ENCODE measurements at places on chromosomes 4 and X.

GRCh38 chr4:110247591-110247990, 49.2 kb upstream of the ELOVL6 start:
- DNase-seq: no peak

DNA sequence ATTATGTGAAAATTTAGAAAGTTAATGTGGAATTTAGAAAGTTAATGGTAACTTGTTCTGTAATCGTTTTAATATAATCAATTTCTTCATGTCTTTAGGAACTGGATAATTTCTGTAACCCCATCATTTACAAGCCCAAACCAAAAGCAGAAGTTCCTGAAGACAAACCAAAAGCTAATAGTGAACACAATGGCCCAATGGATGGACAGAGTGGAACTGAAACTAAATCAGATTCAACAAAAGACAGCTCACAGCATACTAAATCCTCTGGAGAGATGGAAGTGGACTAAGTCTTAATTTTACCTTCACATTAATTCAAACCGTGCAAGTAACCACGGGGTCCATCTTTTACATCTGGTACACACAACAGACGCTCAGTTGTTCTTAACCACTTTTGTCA, 48.1 kb upstream of the PLK4 start:
- no peak for DNase-seq

- DNase-seq: no peak
Observed at GRCh38 chr4:42785817-42786216, 106.7 kb upstream of the GRXCR1 start.

DNA sequence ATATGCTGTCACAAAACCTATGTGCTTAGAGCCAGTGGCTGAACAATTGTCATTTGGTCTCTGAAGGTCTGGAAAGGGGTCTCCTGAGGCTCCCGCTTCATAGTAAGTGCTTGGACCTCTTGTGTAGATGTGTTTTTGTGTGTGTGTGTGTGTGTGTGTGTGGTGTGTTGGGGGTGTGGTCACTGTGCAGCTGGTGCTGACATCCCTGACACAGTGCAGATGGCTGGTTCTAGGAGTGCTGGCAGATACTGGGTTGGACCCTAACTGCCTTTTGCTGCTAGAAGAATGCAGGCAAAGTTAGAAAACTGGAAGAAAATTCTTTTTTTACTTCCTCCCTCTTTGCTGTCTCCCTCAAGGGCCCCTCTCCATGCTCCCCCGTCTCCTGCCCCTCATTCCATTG, 1872.6 kb downstream of the ARAP2 start:
- no peak for DNase-seq

DNA sequence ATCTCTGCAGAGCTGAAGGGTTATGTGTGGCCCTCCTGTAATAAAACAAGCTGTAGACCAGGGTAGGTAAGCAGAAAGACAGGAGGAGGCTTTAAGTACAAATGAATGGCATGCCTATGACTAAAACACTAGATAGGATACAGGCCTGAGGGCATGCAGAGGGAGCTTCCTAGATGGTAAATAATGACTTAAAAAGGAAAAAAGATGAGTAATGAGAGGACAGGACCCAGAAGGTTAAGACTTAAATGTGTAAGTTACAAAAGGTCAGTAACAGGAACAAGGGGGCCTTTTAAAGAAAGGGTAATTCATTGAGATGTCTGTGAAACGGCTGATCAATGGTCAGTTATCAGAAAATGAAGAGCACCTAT, 194.8 kb downstream of the SOWAHB start:
- DNase-seq: no peak

- no peak for DNase-seq
Observed at GRCh38 chr4:177489471-177490246, 47.4 kb upstream of the AGA start.

DNA sequence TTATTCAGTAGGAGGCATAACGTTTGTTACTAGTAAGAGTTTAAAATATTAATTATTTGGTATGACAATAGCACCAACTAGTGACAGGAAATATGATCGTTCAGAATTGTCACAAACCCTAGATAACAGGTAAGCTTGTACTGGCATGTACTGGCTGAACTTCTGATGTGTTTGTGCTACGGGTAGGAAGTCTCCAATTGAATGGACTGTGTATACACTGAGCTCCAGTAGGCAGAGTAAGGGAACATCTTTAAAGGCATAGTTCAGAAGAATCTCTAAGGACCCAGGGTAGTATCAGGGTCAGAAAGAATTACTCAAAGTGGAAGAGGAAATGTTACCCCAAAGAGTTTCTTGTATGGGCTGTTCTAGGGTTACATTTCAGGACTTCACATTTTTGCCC, 230.4 kb downstream of the EDA2R start:
- no peak for DNase-seq

- DNase-seq: peak; percentile 41
Observed at GRCh38 chr4:38179690-38180377, 219.6 kb downstream of the PTTG2 start.

DNA sequence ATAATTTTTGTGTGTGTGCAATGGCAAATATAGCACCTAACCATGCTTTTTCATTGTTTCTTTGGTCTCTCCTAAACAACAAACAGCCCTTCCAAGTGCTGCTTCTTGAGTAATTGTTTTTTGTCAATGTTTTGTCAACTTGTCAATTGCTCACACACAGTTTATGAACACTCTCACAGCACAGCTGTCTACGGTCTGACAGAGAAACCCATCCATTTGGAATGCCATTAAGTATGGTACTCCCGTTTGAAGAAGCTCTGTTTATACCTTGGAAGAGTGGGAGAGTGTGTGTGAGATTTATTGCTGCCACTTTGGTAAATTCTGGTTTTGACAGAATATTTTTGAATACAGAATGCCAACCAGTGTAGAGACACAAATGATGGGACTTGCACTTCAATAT, 254.6 kb downstream of the LDB2 start:
- DNase-seq: no peak

DNA sequence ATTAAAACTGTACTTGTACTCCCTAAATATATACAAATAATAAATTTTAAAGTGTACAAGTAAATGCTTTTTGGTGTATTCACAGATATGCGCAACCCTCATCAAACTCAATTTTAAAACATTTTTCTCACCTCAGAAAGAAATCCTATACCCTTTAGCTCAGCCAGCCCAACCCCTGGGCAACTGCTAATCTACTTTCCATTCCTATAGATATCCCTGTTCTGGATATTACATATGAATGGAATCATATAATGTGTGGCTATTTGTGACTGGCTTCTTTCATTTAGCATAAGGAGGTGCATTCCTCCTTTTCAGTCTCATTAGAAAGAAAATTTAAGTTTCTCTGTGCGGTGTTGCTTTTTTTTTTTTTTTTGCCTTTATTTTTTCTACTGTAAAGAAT, 39.4 kb downstream of the INTU start:
- no peak for DNase-seq

- DNase-seq: no peak
Observed at GRCh38 chrX:27889878-27890277, 82.1 kb downstream of the MAGEB10 start.

- DNase-seq: no peak
Observed at GRCh38 chr4:13750594-13750993, 123.1 kb upstream of the BOD1L1 start.

DNA sequence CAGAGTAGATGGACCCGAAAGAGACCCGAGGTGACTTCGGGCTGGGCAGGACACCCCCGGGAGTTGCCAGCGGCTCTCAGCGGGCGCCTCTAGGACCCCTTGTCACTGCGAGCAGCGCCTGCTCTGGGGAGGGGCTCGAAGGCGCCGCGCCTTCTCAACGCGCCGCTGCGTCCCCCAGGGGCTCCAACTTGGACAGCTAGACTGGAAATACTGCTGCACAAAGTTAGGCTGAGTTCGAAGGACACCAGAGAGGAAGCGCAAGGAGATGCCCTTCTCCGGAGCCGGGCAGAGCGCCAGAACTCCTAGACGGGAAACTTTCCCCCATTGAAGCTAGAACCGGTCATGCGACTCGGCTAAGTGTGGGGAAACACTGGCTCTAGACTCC, 493 bp upstream of the KCNIP4 start:
- peak; percentile 60 for DNase-seq

DNA sequence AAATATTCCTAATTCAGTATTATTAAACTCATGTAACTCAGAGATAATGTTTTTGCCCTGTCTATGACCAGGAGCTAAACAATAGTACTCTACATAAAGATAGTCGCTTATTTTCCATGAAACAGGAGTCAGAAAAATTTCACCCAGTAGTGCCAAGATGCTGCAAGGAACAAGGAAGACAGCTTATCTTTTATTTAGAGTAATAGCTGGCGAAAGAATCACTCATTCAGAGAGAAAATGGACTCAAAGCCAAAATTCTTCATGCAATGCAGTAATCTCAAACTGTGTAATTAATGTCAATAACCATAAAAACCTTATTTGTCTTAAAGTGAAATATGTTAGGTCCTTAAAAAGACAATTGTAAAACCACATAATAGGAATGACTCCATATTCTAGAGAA, 477.8 kb downstream of the ANKRD50 start:
- DNase-seq: no peak

- DNase-seq: no peak
Observed at GRCh38 chr4:16056681-16057385, 27.0 kb downstream of the PROM1 start.

GRCh38 chrX:134949271-134949670, 41.5 kb upstream of the SMIM10 start:
- no peak for DNase-seq

DNA sequence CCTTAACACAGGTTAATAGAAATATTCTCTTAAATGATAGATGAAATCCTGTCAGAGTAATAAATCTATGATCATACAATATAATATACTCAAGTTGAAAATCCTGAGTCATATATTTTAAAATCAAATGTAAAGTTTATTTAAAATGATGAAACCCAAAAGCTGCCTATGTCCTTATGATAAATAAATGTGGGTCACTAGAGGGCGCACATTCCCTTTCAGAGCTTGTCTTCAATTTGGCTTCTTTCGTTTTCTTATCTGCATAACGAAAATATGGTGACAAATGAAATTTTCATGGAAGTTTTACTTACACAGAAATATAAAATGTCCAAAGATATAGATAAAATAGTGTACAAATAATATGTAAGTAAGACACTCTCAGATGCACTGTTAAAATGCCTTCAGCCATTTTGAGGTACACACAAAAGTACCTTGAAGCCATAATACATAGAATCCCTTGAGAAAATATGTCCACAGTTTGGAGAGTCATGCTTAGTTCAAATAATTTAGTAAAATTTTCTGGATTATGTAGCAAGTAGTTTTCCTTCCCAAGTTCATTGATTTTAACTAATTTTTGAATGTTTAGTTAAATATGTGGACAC, 680.4 kb downstream of the DMD start:
- DNase-seq: no peak

DNA sequence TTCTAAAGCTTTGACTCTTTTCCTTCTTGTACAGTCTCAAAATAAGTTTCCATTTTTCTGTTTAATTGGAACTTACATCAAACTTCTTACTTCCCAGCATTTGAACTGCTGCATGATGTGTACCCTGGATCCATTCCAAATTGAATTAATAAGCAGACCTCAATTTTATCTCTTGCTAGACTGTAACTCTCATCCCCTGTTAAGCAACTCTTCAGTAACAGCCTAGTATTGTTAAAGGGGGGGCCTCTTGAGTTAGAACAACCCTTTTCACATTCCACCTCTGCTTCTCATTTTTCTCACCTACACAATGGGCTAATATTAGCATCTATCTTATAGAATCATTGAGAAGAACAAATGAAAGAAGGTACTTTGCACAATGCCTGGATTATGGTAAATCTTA, 169.4 kb downstream of the IL1RAPL1 start:
- DNase-seq: no peak

DNA sequence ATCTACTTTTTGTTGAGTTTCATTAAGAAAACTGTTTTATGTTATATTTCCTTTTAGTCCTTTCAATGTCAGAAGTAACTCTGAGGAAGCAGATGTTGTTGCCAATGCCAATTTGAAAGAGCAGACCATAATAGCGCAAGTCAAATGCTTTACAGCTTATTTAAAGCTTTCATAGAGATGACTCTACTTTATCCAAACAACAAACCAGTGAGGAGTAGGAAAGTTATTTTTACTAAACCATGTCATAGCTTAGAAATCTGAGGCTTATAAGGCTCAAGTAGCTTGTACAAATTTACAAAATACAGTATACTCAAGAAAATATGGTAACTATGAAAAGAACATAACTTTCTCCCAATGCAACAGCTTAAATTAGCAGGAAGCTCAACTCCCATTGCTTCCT, 40.1 kb upstream of the SPOCK3 start:
- DNase-seq: no peak

DNA sequence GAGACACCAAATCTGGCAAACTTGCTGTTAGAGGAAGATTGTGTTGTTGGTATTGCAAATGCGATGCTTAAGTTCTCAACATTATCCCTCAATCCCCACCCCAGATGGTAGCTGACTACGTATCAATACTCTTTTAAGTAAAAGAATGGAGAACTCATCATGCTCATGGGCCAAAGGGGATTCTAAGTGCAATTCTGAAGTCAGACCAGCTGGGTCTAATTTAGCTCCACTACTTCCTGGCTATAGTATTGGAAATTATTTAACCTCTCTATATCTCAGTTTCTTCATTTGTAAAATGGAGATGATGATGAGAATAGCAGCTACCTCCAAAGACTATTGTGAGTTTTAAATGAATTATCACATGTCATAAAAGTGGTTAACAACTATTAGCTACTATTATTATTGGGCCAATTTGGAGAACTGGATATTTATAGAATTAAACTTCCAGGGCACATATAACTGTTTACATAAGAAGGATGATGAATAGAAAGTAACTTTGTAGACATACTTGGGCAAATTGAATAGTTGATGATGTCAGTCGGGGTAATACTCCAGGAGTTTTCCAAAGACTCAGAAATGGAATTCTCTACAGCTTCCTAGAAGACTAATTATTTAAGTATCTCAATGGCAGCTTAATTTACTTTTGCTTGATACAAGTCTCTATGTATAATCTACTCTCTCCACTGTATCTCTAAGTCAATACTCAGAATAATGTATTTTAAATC, 5.0 kb upstream of the SLAIN2 start:
- DNase-seq: no peak

GRCh38 chrX:119604766-119605463, 1.3 kb downstream of the NKRF start:
- DNase-seq: no peak

DNA sequence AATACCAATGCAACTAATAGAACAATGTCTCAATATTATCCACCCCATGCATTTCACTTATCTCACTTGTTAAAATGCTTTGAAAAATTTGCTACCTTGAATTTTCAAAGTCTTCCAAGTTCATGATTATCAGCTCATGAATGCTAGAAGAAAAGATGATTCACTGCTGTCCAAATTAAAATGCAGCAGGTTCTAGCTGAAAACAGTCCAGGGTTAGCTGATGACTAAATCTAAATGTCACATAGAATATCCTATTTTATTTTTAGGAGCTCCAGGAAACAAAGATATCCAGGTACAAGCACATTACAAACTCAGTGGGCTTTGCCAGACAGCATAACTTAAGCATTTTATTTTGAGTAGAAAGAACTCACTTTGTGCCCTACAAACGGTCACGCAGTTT, 38.0 kb upstream of the SPARCL1 start:
- DNase-seq: no peak

DNA sequence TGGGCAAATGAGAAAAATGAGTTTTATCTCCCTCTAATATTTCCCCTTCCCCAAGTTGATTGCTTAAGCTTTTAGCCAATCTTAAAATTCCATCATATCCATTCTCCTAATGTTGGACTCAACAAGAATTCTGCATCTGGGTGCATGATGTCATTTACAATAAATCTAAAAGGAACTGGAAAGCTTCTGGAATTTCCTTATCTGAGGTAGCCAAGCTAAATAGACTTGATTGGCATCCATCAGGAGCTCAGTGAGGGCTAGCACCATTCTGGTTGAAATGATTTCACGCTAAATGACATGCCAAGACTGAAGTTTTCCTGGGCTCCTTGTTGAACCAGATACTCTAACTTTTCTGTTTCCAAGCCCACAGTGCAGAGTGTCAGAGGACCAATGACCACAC, 110.3 kb upstream of the SCML1 start:
- DNase-seq: no peak
